Neural crest cell (in vitro differentiated cells): ENCODE measurements at places on chromosomes 4 and X. TPM values are rescaled to one million over a fixed set of nuclear protein-coding genes. Genes with fewer than 3 reads are reported as not detected.

The INTU gene
- total RNA-seq: 18.5 and 19.4 TPM in 2 replicates

The HEPH gene
- total RNA-seq: 12.2 and 14.0 TPM in 2 replicates

DNA sequence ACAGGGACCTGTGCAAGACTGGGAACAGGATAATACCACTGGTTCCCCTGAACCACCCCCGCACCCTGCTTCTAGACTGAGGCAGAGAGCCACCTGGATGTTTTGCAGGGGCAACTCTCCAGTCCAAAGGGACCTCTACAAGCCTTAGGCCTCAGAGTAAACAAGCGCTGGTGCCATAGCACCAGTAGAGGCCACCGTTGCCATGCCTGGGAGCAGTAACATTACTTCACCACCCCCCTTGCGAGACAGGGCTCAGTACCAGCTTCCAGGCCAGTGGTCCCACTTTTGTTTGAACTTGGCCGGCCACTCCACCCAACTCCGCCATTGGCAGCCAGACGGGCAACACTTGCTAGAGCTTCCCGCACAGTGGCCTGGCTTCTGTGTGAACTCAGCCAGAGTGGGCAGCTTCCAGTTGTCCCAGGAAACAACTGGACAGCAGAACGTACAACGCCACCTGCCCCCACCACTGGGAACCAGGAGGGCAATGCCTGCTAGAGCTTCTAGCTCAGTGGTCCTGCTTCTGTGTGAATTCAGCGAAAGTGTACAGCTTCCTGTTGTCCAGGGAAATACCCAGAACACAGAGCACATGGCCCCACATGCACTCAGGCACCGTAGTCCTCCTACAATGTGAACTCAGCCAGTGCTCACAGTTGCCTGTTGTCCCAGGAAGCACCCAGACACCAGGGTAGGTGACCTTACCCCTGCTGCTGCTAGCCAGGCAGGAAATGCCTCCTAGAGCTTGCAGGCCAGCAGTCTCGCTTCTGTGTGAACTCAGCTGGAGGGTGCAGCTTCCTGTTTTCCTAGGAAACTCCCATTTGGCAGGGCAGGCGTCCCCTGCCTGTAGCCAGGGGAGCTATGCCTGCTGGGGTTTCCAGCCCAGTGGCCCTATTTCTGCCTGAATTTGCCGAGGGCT, 39.9 kb upstream of the PCDH19 start:
- no peak for DNase-seq
- H3K36me3 ChIP-seq: no peaks in the 10 kb centered on the region
- no peak overlapping the region for H3K4me3 ChIP-seq
- H3K27me3 ChIP-seq: no peaks in the 10 kb centered on the region
- H3K27ac ChIP-seq: no peak overlapping the region

GRCh38 chr4:113979148-113979904, at the start of gene ARSJ:
ARSJ (minus strand) TSS chr4:113979647; CDS start chr4:113978834, 813 bp downstream.
- H3K27me3 ChIP-seq: peaks cover 50% of the 10 kb centered on the region
- no peaks in the 10 kb centered on the region for H3K36me3 ChIP-seq
- peaks cover 24% of the 10 kb centered on the region for H3K4me1 ChIP-seq

- DNase-seq: no peak
- H3K27me3 ChIP-seq: no peaks in the 10 kb centered on the region
- H3K27ac ChIP-seq: no peak overlapping the region
- H3K4me1 ChIP-seq: peaks cover 5% of the 10 kb centered on the region
- H3K4me3 ChIP-seq: no peak overlapping the region
- H3K36me3 ChIP-seq: no peaks in the 10 kb centered on the region
Measured at GRCh38 chr4:160716551-160716950, 1447.2 kb downstream of the FSTL5 start.

- H3K4me3 ChIP-seq: no peak overlapping the region
- peaks cover 15% of the 10 kb centered on the region for H3K4me1 ChIP-seq
Measured at GRCh38 chr4:99724067-99724466, 66.4 kb upstream of the C4orf54 start.

- H3K4me3 ChIP-seq: no peak overlapping the region
- peaks cover 10% of the 10 kb centered on the region for H3K36me3 ChIP-seq
- H3K27ac ChIP-seq: no peak overlapping the region
- H3K27me3 ChIP-seq: no peaks in the 10 kb centered on the region
- DNase-seq: no peak
Measured at GRCh38 chrX:134315866-134316265, 78.9 kb downstream of the CCDC160 start.
